Type B pancreatic cell (in vitro differentiated cells): ENCODE measurements at places on chromosomes 3 and 15.
A peak's percentile ranks its signal among the peaks of the same experiment; 100 is the strongest.

GRCh38 chr15:55681631-55682030, 61.3 kb downstream of the PRTG start:
- no peak overlapping the region for H3K27ac ChIP-seq
- H3K4me1 ChIP-seq, result peaks cover 17% of the 10 kb centered on the region
- no peak overlapping the region for H3K4me3 ChIP-seq
- no peaks in the 10 kb centered on the region for H3K27me3 ChIP-seq

DNA sequence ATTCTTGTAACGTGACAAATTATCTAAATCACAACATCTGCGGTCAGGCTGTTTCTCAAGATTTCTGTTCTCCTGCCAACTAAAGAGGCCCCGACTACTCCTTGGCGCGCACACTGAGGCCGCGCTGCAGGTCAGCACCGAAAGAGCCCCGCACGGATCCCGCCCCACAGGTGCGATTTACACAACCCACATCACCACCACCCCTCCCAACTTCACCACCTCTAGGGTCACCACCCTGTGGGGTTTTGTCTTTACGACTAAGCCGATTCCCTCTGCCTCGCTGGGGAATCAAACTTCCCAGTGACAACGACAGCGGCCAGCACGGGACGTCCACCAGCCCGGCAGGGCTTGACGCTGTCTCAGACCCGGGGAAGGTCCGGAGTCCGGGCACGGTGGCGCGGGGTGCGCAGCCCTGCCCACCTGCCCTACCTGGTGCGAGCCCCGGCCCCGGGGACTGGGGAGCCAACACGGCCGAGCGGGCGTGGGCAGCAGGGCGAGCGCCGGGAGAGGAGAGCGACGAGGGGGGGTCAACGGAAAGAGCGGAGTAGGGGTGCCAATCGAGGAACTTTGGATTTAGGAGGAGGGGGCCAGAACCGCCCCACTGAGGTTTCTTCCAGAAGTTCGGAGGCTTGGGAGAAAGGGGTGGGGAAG, 764 bp downstream of the UACA start:
- H3K4me1 ChIP-seq, result peaks cover 24% of the 10 kb centered on the region
- peaks cover 9% of the 10 kb centered on the region for H3K27me3 ChIP-seq
- H3K27ac ChIP-seq, result peak overlapping the region; percentile 84
- H3K4me3 ChIP-seq, result peak overlapping the region; percentile 96
- no peaks in the 10 kb centered on the region for H3K36me3 ChIP-seq

- DNase-seq, result no peak
- no peaks in the 10 kb centered on the region for H3K36me3 ChIP-seq
- H3K4me3 ChIP-seq, result no peak overlapping the region
- H3K27me3 ChIP-seq, result peaks cover 22% of the 10 kb centered on the region
Measured at GRCh38 chr3:12356175-12356574, 67.3 kb downstream of the PPARG start.

- DNase-seq, result no peak
- H3K4me1 ChIP-seq, result no peaks in the 10 kb centered on the region
- H3K36me3 ChIP-seq, result no peaks in the 10 kb centered on the region
- no peak overlapping the region for H3K4me3 ChIP-seq
Measured at GRCh38 chr3:27976933-27977332, 254.8 kb upstream of the EOMES start.

- no peak for DNase-seq
- H3K36me3 ChIP-seq, result no peaks in the 10 kb centered on the region
- H3K27me3 ChIP-seq, result no peaks in the 10 kb centered on the region
- H3K4me1 ChIP-seq, result no peaks in the 10 kb centered on the region
Measured at GRCh38 chr3:63508305-63508704, 144.2 kb upstream of the SNTN start.

- H3K4me1 ChIP-seq, result peaks cover 3% of the 10 kb centered on the region
- H3K27ac ChIP-seq, result no peak overlapping the region
- H3K27me3 ChIP-seq, result no peaks in the 10 kb centered on the region
- H3K36me3 ChIP-seq, result no peaks in the 10 kb centered on the region
- no peak for DNase-seq
- no peak overlapping the region for H3K4me3 ChIP-seq
Measured at GRCh38 chr3:148884261-148884660, 19.2 kb downstream of the CPA3 start.
